ENCODE measurements at places on chromosomes 12 and 14.

DNA sequence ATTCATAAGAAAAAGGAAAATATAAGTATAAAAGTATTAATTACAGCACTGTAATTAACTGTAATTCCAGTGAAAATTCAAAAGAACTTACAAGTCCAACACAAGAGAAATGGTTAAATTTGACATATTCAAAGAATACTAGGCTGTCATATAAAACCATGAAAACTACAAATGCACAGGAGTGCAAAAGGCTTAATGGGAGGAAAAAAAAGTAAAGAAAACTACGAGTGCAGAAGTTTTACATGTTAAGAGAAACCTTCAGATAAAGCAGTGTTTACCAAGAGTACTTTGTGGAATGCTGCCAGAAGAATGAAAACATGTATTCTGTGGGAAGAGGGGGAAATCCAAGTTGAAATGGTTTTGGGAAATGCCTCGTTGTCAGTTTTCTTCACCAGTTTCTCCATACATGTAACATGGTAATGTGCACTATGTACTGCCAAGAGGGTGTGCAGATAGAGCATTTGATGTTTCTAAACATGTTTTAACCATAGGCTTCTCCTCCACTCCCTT, 9.1 kb downstream of the HEATR5A start:
- no peak for DNase-seq

- DNase-seq: no peak
These were observed 710.5 kb downstream of the NOVA1 start for GRCh38 chr14:25887251-25887878.

- DNase-seq: no peak
These were observed 1.7 kb upstream of the KCNJ8 start for GRCh38 chr12:21776175-21776574.

DNA sequence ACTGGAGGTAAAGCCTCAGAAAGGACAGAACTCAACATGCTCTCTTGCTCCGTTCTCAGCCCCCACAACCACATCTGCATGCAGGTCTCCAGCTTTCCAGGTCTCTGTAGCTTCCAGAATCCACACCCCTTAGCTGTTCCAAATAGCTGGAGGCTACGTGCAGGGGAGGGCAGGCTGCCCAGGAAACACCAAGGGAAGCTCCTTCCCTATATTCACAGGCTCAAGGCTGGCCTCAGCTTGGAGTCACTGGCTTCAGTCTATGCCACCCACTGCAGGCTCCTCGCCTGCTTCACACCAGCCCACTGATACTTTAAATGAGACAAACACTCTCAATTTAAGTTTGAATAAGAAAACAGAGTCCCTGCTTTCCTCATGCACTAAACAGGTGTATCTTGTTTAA, 73.3 kb downstream of the ASCL4 start:
- no peak for DNase-seq

DNA sequence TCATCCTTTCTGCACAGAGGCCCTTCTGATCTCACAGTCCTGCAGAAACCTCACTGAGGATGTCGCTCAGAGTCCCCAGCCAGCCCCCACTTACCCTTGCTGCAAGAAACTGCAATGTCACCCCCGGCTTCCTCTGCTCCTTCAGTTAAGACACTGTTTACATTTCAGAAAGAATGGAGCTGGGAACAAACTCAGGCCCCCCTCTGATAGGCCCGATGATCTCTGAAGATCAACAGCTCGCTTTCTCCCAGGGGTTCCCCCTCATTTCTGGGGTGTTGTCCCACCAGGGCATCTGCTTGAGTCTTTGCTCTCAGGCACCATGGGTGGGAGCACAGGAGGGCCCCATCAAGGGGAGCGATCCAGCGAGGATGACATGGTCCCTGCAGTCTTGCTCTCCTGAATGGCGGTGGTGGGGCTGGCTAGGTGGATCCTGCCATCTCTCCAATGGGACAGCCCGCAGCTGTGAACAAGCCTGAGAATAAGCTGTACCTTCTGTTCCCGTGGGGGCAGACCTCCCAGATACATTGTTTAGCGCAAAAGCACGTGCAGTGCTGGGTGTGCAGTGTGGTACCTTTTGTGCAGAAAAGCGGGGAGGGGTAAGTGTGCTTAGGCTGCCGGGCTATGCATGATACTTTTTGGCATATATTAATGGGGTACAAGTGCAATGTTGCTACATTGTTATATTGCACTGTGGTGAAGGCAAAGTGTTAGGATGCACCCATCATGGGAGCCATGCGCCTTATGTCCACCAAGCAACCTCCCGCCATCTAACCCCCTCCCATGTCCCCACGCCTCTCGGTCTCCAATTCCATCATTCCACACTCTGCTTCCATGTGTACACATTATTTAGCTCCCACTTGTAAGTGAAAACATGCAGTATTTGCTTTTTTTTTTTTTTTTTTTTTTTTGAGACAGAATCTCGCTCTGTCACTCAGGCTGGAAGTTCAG, 6.7 kb upstream of the NCOR2 start:
- no peak for DNase-seq

- DNase-seq: no peak
These were observed 325.6 kb downstream of the SEC23A start for GRCh38 chr14:38777401-38777800.
